ENCODE measurements at places on chromosomes 12 and 14.

DNA sequence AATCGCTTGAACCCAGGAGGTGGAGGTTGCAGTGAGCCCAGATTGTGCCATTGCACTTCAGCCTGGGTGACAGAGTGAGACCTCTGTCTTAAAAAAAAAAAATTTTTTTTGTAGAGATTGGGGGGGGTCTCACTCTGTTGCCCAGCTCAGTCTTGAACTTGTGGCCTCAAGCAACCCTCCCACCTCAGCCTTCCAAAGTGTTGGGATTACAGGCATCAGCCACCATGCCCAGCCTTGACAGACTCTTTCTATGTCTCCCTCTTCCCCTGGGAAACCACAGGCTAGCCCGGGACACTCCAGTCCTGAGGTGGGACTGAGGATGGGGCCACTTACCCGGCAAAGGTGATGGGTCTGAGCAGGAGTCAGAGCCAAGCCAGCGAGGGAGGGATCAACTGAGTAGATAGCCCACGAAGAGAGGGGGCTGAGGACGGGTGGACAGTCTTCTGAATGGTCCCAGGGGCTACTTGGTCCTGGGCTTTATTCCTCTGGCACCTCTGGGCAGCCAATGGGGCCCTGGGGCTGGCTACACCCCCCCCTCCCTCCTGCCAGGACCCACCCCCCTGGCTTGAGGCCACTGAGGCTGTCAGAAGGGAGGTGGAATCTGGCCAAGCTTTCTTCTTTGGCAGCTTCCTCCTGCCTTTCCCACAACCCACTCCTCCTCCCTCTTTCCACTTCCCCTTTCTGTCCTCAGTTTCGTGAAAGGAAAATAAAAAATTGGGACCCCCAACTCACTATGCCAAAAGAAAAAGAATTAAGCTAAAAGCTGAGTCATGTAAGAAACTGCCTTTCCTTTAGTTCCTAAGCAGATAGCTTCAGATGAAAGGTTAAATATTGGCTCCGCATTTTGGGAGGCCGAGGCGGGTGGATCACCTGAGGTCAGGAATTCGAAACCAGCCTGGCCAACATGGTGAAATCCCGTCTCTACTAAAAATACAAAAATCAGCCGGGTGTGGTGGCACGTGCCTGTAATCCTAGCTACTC is at the start of gene SDS:
Gene SDS, minus strand, starts transcription at position 453 of the 981 bp plus-strand sequence. CDS start 4,179 bp downstream, outside the sequence.
- no peak for DNase-seq

DNA sequence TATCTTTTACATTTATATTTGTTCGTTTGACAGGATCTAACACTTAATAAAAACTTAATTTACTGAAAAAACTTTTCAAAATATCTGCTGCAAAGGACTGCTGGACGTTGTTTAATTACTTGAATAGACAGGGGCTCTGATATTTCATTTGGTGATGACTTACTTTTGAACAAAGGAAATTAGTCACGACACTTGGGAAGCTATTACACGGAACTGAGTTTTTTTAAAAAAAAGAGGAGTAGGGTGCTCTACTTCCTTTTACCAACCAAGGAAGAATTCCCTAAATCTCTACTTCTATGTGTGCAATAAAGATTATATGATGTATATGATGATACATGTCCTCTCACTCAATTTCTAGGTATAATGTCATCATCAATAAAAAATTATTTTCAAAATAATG is 4.7 kb downstream of the FGD6 start:
- DNase-seq, result no peak

DNA sequence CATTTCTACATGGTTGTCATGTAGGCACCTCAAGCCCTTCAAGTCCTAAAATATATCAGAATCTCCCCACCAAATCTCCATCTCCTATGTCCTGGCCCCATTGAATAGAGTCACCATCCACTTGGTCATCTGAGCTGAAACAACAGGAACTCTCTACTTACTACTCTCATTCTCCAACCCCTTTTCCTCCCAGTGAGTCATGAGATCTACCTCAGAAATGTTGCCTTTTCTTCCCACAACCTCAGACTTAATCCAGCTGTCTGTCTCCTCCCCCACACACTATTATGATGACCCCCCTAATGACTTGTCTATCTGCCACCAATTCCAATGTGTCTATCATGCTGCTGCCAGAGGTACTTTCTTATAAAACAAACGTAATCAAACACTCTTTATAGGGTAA is 72.3 kb upstream of the TMEM263 start:
- DNase-seq, result no peak

- no peak for DNase-seq
These were observed 8.9 kb downstream of the TOGARAM1 start for GRCh38 chr14:44970907-44971306.

DNA sequence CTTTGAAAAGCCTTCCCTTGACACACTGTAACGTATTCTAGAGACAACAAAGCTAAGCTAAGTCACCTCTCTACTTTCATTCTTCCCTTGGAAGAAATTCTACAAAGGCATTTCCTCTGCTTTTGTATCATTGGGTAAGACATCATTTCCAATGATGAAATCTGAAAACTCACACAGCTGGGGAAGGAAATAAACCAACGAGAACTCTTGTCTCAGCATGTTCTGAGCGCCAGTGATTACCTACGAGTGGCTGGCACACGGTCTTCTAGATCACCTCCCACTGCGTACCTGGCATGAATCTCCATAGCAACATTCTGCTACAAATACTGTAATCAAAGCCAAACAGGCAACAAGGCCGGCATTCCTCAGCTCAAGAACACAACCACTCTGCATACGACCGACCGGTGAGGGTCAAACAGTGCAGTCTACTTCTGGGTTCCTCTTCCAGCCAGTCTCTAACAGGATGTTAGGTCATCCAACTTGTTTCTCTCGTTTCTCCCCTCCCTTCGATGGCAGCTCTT is 7.6 kb downstream of the VPS37B start:
- no peak for DNase-seq

DNA sequence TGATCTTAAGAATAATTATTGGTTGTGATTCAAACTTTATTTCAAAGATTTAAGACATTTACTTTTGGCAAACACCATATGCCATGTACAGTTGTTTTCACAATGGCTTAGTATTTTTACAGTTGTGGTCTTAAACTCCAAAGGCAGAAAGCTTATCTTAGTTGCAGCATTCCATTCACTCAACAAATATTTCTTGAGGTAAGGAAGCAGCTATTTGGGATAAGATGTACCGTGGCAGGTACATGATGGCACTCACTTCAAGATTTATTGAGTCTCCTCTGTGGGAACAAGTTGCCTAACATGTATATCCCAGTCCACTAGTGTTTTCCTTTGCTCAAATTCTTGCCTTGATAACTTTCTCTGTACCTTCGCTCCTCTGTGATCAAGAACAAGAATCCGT is 8.0 kb upstream of the MON2 start:
- DNase-seq, result no peak

DNA sequence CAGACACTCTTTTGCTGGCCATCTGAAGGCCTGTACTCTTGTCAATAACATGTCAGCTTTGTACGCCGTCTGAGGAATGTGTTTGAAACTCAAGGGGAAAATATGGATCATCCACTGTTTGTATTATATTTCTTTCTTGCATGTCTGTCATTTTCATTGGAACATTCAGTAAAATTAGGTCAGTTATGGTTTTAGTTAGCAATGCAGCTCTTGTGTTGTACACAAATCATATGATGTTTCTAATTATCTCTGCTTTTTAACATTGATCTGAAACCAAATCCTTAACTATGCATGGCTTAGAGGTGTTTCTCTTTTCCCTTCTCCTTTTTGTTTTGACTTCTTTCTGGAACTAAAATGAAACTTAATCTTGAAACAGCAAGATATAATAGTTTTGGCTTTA is 333.6 kb upstream of the PRICKLE1 start:
- no peak for DNase-seq

DNA sequence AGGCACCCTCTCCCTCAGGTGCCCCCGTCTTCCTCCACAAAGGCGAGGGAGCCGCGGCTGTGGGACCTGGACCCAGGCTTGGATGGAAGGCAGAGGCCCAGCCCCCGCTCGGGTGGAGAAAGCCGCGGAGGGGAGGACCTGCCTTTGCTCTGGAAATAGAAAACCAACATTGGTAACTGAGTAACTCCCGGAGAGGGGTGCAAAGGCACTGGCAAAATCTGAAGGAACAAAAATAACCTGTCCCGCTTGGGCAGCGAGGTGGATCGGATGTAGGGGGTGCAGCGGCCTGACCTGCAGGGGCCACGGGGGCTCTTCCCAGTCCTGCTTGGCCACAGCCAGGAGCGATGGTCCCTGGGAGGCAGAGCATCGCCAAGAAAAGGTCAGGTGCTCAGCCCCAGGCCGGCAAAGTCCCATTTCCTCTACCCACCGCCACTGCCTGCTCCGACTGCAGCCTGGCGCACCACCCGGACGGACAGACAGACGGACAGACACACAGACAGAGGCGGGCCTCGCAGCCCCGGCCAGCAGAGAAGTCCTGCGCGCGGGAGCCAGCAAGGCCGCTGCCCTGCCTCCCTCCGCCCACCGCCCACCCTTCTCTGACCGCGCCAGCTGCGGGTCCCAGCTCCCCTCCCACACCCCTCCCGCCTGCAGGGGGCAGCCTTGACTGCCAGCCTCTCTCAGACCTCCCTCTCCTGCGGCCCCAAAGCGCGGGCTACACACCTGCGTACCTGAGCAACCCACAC is 21.4 kb upstream of the TMEM106C start:
- no peak for DNase-seq

Measured in thoracic aorta (tissue), 2 donors.